LoVo (cell line): ENCODE measurements at places on chromosomes 6 and 20.

DNA sequence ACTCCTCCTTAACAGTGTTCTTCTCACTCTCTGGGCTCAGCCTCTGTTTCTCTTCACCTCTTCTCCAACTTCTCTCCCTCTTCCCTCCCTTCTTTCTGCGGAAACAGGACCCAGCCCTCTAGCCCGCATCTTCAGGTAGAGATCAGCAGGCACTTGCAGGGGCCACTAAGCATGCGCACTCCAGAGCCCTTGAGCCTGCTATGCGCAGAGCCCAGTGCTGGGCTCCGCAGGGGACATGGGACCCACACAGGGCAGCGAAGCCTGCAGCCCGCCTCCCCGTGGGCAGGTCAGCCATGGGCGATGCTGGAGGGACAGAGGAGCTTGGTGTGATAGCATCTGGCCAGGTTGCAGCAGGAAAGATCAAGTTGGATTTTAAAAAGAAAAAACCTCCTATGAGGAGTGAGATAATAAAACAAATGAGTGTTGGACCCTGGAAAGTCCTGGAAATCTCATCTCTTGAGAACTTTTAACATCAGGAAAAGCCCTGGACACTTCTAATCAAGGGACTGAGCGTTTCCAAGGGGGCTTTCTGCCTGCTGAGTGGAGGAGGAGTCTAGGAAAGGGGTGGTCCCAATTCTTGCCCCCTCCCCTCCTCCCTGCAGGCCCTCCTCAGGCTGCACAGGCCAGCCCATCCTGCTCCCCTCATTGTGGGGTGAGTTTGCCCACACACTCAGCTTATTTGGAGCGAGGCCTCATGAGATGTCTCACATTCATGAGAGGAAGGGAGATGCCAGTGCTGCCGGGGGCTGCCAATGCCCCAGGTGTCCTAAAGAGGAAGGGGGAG, 71.9 kb downstream of the MDGA1 start:
- no peak for DNase-seq

GRCh38 chr20:1870792-1871550, 24.2 kb upstream of the SIRPA start:
- no peak for DNase-seq

GRCh38 chr6:99349171-99350141, at the start of gene FAXC:
TSS of gene FAXC (minus strand) at chr6:99349674. CDS start at chr6:99349372, 302 bp downstream.
- DNase-seq = peak; percentile 65

DNA sequence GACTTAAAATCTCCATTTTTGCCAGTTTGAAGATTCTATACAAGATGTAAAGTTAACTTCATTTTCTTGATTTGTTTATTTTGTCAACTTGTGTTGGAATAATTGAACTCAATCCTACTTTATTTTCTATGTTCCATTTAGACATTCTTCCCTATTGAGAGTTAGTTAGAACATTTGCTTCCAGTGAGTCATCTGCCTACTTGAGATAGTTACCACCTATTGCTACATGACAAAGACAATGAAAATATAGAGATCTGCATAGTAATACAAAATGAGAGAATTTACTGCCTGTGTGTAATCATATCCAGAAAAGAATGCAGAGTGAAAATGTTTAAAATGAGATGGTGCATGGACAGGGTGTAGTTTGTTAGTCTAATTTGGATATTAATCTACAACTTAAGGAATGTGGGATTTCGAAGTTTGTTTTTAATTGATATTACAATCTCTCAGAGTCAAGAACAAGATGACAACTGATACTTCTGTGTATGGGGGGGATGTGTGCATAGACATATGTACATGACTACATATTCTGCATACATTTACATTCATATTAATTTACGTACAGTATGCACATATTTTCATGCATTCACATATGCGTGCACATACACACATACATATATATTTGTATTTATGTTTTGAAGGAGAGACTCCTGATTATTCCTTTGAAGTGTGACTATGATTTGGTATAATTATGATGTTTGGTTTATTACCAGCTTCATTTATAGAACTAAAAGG, 420.1 kb downstream of the NKAIN2 start:
- DNase-seq = no peak

DNA sequence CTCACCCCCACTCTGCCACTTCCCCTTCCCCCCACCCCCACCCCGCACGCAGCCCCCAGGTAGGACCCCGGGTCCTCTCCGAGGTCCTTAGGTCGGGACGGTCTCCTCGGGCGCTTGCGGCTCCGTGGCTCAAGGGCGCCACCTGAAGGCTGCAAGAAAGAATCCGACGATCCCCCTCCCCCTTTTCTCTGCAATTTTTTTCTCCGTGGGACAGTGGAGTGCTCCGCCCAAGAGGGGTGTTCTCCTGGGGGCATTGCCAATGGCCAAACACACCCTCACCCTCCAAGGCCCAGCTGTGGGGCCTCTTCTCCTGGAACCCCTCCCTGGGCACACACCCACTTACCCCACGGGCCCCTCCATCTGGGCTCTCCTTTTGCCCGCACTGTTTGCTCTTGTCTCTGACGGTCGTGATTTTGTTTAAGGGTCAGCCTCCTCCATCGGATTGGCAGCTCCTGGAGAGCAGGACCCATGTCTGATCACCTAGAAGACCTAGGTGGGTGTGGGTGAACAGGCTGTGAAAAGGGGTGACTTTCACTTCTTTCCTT, 1.1 kb upstream of the TMEM74B start:
- peak; percentile 57 for DNase-seq

DNA sequence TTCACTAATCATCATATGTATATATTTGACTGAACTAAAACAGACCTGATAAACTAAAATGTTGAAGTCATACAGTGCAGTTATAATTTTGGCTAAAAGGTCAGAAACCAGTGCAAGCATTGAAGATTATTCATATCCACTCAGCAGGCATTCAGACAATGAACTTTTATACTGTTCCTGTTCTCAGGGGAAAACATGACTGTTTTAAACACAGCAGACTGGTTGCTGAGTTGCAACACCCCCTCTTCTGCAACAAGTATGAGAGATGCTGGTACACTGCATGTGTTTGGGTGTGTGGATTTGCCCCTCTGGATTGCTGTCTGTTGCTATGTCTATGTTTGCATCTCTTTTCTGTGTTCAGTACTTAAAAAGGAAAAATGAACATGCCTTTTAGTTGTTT, 206.8 kb downstream of the EYA4 start:
- no peak for DNase-seq

GRCh38 chr6:34370361-34370760, 22.1 kb downstream of the NUDT3 start:
- DNase-seq = no peak

DNA sequence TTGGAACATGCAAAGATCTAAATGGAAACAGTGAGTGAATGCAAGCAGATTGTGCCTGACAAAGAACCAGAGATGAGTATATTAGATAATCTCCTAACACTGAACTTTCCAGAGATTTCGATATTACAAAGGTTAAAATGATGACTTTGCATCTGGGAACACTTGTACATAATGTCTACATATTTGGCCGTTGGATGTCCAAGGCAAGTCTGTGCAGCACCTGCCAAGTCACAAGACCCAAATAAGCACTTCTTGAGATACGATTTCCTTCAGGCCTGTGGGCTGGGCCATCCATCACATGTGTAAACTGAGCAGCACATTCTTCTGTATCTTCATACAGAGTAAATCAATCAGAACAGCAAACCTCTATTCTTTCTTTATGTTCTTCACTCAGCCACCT, 32.5 kb upstream of the SMLR1 start:
- DNase-seq = no peak

- no peak for DNase-seq
These were observed 14.2 kb upstream of the SYNJ2 start for GRCh38 chr6:157967486-157967885.

DNA sequence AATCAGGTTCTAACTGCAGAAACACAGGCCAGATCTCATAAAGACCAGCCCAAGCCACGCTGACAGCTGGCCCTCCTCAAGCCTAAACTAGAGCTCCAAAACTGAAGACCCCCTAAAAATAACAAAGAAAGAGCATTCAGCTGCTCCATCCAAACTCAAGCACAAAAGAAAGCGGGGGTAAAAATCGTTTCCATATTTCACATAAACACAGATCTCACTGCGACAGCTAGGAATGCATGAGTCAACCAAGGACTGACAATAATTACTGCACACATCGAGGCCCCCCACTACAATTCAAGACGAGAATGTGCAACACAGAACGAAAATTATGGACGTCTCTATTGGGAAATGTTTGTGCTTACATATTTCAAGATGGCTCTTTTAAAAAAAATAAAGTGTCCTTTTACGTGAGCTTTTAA, 31.1 kb downstream of the CNKSR3 start:
- no peak for DNase-seq

GRCh38 chr20:46509523-46509922, 3.8 kb downstream of the ZNF334 start:
- no peak for DNase-seq

DNA sequence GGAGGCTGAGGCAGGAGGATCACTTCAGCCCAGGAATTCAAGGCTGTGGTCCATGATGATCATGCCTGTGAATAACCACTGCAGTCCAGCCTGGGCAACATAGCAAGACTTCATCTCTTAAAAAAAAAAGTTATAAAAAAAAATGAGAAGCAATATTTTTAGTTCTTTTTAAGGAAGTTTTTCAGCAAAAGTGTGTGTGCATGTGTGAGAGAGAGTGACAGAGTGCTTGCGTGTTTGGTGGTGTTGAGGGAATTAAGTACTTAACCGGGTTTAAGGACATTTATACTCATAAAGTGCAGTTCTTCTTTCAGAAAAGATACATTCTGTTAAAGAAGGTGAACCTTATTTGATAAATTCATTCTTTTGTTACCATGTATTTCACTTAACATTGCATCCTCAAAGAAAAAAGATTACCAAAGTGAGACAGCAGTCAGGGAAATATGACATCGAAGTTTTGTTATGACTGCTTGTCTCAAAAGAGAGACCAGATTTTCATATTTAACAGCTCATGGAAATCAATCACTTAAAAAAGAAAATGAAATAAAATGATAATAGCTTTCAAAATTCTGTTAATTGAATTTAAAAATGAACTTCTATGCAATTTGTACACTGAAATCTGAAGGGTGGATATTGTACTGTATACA, 254.7 kb downstream of the ARHGAP18 start:
- no peak for DNase-seq

GRCh38 chr6:3431994-3432393, 24.9 kb downstream of the SLC22A23 start:
- DNase-seq = no peak

DNA sequence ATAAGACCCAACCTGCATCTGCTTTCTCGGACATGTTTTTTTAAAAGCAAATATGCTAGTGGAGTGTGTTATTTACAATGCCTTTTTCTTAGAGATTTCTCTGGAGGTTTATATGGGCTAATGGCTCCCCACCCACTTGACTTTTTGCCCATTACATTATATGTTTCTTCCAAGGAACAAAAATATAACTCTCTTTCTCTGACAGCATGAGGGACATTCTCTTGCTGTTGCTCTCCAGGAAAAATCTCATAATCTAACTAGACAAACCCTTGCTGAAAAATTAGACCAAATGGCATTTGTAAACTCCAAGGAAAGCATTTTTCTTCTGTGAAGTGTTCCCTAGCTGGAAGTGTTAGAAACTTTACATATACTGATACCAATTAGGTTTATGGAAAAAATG, 213.7 kb downstream of the PRL start:
- no peak for DNase-seq

DNA sequence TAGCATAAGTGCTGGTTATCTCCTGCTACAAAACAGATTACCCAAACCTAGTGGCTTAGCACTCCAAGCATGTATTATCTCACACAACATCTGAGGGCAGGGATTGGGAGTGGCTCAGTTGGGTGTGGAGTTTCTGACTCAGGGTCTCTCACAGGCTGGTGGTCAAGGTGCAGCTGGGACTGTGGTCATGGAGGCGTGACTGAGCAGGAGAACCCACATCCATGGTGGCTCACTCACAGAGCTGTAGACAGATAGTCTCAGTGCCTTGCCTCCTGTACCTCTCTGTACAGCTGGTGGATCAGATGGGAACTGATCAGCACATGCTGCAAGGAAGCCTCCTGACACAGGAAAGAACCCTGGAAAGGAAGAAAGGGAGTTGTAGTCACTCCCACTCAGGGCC, 83.1 kb upstream of the CST7 start:
- DNase-seq = no peak

DNA sequence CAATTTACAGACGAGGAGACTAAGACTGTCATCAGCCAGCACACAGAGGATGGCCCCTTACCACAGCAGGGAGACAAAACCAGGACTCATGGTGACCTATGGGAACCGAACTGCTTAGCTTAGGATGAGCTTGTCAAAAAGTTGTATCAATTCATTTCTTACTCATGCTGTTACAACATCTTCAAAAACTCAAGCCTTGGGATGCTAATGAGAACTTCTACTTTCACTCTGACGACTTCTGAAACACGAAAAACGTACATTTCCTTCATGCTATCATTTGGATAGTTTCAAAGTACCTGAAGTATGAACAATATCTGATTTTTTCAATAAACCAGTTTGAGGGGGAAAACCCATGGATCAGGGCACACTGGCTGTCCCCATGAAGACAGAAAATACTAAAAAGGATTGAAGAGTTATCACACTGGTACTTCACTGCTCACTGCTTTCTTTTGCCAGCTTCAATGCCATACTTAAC, 31.9 kb downstream of the HIVEP2 start:
- DNase-seq = no peak

DNA sequence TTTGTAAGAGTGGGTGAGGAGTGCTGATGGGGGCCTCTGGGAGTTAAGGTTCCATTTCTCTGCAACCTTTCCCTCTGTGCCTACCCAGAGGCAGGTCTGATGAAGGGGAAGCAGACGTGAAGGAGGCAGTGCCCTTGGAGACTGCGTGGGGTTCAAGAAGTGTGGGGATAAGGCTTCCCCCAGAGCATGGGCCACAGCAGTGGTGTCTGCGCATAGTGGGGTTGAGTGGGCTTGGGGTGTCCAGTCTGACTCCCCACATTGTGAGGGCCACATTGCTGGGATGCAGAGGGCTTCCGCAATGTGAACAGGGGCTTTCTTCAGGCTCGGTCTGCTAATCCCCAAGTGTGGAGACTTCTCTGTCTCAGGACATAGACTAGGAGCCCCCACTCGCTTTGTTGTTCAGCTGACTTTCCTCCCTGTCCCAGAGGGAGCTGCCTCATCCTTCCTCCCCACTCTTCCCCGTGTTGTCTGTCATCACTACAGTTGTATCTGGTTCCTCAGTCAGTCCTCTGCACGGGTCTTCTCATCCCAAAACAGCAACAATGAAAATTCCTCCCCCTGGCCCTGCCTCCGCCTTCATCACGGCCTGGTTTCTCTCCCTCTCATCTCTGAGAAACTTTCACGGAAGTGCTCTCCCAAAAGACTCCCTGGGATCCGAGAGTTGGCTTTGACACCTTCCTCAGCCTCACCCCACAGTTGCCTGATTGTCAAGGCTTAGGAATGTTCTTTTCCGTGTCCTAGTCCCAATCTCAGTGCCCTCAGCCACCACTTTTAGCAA, 2.8 kb downstream of the EBF4 start:
- no peak for DNase-seq

DNA sequence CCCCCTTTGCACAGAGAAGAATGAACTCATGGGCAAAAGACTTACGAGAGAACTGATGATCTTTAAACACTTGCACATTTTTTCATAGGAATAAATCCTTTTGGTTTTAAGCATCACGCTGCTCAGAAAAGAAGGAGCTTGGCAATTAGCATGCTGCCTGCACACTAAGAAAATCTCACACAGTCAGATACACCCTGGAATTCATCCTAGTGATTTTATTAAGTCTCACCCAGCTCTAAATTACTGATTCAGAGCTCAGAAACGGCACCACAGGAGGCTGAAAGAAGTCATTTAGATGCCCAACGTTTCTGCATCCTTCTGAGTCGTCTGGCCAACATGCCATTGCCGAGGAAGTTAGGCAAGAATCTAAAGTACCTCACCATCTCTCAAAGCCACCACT, 18.0 kb upstream of the NRSN1 start:
- DNase-seq = no peak

- DNase-seq = no peak
These were observed 162.7 kb downstream of the INSM1 start for GRCh38 chr20:20530428-20531151.

- no peak for DNase-seq
These were observed 168.4 kb downstream of the PHACTR1 start for GRCh38 chr6:12884983-12885382.
